Kidney glomerular epithelial cell (primary cell): ENCODE measurements at places on chromosomes 1 and 21.
A peak's percentile ranks its signal among the peaks of the same experiment; 100 is the strongest.

GRCh38 chr1:86542631-86543030 lies 4.2 kb upstream of the CLCA4 start:
- DNase-seq = peak; percentile 71

GRCh38 chr21:26782331-26782730 lies 62.9 kb downstream of the ADAMTS1 start:
- no peak for DNase-seq

GRCh38 chr21:33847588-33848248 lies 67.9 kb downstream of the ATP5PO start:
- DNase-seq = no peak

DNA sequence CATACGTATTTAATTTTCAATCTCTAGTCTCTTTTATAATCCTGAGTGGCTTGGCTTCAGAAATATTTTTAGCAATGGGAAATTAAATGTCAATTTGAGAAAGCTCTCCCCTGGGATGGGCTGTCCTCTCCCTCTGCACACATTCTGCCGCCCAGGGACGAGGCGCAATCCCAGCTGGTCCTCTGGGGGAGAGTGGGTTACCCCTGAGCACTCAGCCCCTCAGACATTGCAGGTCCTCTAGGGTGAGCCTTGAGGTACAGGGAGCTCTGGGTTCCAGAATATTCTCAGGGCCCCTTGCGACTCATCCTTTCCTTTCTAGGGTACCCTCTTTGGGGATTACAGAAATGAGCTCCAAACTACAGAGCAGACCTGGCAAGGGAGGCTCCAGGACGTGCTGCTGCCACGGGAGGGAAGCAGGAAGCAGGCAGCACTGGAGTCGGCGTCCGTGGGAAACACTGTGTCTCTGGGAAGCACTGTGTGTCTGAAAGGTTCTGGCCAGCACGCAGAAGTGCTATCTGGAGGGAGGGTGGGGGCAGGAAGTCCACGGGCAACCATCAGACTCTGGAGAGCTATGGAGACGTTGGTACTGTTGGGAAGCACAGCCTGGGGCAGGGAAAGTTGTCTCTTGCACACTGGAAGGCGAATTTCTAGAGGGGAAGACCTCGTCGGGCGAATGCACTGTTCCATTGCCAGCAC lies 343.3 kb upstream of the VAMP3 start:
- no peak for DNase-seq

DNA sequence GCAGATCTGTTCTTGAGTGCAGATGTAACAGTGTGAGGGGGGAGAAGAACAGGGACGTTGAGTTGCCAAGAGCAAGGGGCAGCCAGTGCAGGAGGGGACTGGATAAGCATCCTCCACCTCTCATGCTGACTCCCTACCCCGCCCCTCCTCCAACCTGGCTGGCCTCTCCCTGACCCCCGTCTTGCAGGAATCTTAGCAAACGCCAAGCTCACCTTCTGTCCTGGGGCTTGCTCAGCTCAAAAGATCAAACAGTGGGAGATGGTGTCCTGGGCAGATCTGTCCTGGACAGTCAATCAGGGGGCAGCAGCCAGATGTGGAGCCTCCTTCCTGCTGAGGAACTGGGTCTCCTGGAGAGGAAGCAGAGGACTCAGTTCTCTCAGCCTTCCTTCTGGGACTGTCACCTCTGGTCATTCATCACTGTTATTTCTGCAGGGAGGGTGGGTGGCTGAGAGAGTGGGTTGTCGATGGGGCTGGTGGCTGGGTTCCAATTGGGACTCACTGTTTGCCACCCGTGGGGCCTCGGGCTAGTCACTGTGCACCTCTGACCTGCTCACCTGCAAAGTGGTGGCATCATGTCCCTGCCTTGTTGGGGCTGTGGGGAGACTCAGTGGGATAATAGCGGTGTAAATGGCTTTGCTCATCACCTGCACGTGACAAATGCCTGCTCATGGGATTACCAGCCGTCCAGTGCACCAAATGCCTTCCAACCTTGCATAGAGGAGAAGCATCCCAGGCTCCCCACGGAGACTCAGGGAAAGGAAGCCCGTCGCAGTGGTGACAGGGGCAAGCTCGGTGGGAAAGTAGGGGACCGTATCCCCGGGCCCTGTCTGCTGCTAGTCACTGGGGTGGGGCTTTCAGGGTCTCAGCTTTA lies 154.4 kb downstream of the PTPRU start:
- DNase-seq = no peak

DNA sequence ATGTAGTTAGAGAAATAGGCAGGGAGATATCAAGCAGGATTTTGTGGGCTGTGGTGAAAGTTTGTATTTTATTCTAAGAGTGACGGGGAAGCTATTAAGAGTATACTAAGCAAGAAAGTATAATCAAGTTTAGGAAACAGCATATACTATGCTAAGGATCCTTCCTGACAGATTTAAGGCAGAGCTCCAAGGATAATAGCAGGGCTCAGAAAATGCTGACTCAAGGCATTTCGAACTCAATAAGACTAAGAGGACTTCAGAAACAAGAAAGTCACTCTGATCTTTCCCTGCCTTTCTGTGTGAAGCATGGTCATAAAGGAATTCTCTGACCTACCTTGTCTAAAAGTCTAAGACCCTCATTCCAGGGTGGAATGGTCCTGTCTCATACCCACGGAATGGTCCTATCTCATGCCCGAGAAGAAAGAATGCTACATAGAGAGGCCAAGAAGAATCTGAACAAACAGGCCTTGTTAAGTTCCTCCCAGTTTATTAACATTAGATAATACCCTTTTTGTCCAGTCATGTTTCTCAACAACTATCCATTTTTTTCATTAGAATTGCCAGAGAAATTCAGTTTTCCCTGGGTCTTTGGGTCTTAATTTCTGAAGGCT lies 59.1 kb downstream of the HFM1 start:
- no peak for DNase-seq
